ENCODE measurements at places on chromosomes 1 and 21. TPM values are rescaled to one million over a fixed set of nuclear protein-coding genes. Genes with fewer than 3 reads are reported as not detected.

Gene B3GALNT2
- total RNA-seq = 52.1 TPM

Gene LCE3D
- total RNA-seq = not detected

Gene SLC9C2
- not detected for total RNA-seq

Gene OR2T34
- not detected for total RNA-seq

Gene SLC30A1
- total RNA-seq = 22.0 TPM

GRCh38 chr21:22703521-22703920 lies 1705.3 kb downstream of the NCAM2 start:
- no peak for DNase-seq

DNA sequence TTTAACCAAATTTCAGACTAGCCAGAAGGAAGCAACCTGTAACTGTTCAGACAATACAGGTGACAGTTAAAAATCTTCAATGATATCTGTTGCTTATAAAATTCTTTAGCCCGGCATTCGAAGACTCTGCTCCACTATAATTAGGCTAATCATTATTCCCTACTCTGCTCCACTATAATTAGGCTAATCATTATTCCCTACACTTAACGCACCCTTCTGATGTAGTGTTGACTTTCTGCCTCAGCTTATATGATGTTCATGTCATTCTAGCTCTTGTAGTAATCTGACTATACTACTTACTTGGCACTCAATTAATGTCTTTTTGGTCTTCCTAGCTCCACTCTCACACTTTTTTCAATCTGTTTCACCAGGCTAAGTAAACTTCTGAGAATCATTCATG lies 13.3 kb downstream of the TESK2 start:
- no peak for DNase-seq

- DNase-seq = no peak
Measured at GRCh38 chr21:34035619-34036354, 37.6 kb upstream of the MRPS6 start.

DNA sequence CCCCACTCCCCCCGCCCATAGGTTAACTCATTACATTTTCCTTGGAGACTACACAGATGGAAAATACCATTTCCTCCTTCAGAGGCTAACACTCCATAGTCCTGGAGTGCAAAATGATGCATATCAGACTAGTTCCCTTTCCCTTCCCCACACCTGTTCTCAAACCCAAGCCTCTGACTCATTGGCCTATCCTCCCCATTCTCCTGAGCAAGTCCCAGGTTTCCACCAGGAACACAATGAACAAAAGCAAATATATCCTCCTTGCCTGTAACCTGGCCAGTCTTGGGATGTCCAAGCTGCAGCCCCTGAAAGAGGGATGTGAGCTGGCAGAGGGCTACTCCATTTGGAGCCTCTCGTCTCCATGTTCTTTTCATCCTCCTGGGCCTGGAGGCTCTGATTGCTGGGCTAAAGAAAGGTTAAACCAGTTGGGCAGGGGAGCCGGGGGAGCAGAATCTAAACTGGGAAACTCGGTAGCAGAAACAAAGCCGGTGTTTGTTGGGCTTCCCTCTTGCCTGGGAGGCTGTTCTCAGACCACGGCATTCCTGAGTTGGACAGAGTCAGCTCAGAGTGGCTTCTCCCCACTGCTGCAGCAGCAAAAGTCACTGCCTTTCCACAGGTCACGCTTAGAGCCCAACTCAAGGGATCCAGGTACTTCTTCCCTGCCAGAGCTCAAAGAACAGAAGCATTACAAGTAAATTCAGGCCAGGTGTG lies 13.9 kb downstream of the SSR2 start:
- DNase-seq = no peak

GRCh38 chr1:160046494-160047110 lies 14.8 kb upstream of the PIGM start:
- DNase-seq = peak; percentile 5

GRCh38 chr1:114040273-114041015 lies 61.2 kb downstream of the OLFML3 start:
- DNase-seq = no peak

DNA sequence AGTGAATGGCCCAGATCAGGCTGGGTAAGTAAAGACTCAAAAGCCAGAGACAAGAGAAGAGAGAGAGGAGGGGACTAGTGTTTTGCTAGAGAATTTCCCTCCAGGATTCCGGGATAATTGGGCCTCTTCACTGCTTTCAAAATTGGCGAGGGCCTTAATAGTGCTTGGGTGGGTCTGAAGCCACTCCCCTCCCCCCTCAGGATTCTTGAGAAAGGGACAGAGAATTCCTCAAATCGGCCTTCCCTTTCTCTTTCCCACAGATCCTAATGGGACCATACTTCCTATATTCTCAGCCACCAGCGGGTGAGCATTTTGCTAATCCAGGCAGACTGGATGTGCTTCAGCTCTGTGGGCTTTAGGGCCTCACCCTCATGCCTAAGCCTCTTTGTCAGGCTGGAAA lies 11.9 kb downstream of the SFN start:
- DNase-seq = no peak

GRCh38 chr1:184497959-184498723 lies 111.3 kb downstream of the C1orf21 start:
- DNase-seq = no peak

- DNase-seq = no peak
Measured at GRCh38 chr1:161731981-161732718, 10.8 kb downstream of the FCRLB start.

GRCh38 chr1:228358039-228358763 lies 48.4 kb downstream of the TRIM11 start:
- no peak for DNase-seq

- DNase-seq = no peak
Measured at GRCh38 chr1:71399594-71399993, 318.8 kb upstream of the ZRANB2 start.

DNA sequence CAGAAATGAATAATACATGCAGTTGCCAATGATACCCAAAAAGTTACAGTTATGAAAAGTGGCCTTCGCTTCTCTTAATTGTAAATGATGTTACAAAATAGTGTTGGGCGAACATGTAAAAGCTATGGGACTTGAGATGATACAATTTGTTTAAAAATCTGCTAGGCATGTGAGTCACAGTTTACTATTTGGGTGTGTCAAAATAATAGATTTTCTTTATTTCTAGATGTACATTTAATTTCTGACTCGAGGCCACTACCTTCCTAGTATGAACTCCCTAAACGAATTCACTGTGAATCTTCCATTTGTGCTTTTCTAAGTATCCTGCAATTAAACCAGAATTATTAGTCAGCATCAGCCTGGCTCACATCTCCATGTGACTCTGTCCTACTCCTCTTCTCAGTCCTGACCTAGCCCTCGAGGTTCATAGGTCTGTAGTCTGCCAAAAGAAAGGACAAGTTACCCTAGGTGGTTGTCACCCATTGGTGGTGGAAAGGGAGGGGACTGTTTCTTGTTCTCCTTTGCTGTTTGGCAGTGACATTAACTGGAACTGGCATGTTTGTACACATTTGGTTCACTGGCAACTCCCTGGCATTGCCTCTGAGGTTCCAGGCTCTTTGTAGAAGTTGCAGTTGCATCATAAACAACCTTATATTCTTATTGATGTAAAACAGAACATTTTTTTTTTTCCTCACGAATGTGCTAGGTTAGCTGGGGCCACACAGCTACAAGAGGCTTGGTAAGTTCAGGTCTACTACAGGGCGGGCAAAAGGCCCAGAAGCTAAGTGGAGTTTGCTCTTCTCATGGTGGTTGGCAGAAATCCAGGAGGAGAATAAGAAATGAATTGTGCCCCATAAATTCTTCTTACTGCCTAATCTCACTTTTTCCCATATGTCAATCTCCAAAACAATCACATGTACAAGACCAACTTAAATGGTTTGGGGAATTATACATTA lies 746.5 kb upstream of the ADAMTS5 start:
- peak; percentile 59 for DNase-seq

DNA sequence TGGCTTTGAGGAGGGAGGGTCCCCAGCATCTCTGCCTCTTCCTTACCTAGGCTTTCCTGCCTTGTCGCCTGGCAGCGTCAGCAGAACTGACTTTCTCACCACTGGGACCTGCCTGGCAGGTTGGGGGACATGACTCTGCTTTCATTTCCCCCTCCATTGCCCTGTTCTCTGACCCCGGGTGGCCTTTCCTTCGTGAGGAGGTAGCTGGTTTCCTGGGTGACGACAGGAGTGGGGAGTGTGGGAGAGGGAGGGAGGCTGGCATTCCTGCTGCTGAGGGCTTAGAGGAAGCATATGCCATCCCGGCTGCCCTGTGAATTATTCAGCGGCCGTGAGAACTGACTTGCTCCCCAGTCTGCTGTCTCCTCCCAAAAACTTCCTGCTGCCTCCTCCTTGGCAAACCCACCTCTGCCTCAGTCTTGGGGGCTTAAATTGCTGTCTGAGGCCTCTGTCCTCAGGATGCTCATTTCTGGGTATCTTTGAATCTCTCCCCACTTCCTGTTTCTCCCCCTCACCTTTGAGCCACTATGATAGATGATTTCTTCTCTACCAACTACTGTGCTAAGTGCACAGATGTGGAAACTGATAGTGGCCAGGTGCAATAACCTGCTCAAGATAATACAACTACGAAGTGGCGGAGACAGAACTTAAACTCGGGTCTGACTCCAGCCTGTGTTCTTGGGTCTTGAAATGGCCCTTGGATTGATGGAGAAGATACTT lies 182.0 kb upstream of the CSF3R start:
- DNase-seq = no peak

DNA sequence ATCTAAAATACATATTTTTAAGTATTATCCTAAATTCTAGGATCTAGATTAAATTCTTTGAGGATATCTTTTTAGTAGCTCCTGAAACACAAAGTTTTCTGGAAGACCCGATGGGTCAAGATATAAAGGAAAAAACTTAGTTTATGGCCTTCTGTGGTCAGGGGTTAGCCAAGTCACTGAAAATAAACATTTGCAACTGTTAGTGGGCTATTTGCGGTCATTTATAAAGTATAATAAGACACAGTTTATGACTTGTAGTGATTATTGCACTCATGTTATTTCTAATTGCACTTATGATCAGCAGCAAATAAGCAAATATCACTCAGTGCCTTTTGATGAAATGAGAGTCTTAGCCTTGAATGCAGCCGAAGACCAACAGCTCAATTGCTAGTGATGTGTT lies 183.3 kb downstream of the NFIA start:
- DNase-seq = no peak

DNA sequence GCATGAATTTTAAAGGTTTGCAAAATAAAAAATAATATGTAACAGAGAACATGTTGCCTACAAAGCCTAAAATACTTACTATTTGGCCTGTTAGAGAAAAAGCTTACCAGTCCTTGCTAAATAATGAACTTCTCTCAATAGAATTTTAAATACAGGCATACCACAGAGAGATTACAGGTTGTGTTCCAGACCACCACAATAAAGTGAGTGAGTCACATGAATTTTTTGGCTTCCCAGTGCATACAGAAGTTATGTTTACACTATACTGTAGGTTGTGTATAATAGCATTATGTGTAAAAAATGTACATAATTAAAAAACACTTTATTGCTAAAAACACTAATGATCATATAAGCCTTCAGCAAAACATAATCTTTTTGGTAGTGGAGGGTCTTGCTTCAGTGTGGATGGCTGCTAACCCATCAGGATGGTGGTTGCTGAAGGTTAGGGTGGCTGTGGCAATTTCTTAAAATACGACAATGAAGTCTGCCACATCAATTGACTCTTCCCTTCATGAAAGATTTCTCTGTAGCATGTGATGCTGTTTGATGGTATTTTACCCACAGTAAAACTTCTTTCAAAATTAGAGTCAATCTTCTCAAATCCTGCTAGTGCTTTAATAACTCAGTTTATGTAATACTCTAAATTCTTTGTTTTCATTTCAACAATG lies 48.6 kb downstream of the SCYL3 start:
- no peak for DNase-seq

GRCh38 chr21:32459972-32460371 lies 47.5 kb downstream of the EVA1C start:
- DNase-seq = no peak

- DNase-seq = no peak
Measured at GRCh38 chr1:28064064-28064463, 24.3 kb downstream of the EYA3 start.

GRCh38 chr1:88661951-88662699 lies 21.9 kb upstream of the PKN2 start:
- DNase-seq = no peak

DNA sequence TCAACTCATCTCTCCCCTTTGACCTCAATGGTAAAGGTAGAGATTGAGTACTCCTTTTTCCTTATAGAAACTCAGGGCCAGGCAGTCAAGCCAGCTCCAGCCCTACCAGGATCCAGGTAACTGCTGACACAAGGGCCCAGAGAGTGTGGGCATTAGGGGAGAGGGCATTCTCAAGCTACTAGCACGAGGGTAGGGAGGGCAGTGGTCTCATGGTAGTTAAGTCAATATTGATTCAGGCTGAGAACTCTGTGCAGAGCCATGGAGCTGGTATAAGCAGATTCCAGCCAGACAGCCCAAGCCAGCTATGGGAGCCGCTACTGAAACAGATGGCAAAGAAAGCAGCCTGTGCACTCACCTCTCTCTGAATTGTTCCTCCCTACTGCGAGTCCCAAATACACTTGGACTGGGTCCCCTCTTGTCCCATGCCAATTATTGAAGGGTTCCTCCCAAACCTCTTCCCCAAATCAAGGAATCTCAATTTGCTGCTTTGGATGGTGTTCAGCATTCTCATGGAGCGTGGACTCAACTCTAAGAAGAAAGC lies 2.8 kb downstream of the PI4KB start:
- no peak for DNase-seq

- DNase-seq = no peak
Measured at GRCh38 chr21:34522284-34522683, 10.3 kb upstream of the KCNE1 start.

GRCh38 chr1:200353232-200353631 lies 56.6 kb downstream of the ZNF281 start:
- DNase-seq = no peak

- no peak for DNase-seq
Measured at GRCh38 chr1:111045033-111045722, 81.5 kb upstream of the LRIF1 start.

DNA sequence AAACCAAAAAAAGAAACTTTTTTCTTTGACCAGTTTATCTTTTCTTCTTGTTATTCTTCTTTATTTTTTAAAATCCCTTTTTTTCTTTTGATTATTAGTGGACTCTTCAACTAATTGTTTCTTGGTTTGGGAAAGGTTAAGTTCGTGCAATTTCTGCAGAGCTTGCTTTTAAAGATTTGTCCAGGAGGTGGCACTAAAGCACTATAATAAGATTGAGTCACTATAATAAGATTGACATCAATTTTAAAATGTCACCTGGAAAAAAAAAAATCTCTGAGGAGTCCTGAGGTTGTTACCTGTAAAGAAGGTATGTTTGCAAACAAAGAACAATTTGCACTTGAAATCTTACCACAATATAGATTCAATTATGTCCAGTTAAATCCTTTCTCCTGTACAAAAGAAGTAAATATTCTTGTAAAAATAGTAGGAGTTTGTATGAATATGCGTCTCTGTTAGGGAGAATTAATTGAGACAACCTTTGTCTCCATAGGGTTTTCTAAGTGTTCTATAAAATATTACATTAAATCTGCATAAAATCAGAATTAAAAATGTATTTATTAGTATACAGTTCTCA lies 166.7 kb downstream of the ADGRL4 start:
- DNase-seq = peak; percentile 13

DNA sequence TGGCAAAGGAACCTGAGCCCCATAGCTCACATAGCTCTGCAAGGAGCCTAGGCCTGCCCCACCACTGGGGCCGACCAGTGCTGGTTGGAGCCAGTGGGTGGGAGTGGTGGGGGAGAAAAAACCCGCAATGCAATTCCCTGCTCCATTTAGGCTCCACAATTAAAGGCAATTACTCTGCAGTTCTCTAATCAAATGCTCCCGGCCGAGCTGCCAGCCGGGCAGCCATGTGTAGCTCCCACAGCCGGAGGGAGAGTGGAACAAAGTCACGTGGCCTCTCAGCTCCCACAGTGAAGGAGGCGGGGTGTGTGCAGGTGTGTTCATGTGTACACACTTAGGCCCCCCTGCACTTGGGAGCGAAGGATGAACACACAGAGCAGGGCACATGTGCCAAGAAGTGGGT lies 81.6 kb downstream of the KIRREL1 start:
- DNase-seq = no peak

Measured in prostate gland (tissue), 2 donors.